ENCODE measurements at places on chromosomes 3 and 15. TPM values are rescaled to one million over a fixed set of nuclear protein-coding genes. Genes with fewer than 3 reads are reported as not detected.

GRCh38 chr3:66744986-66745385 lies 244.2 kb upstream of the LRIG1 start:
- H3K4me3 ChIP-seq, result no peak overlapping the region
- H3K27me3 ChIP-seq, result peaks cover 7% of the 10 kb centered on the region
- H3K4me1 ChIP-seq, result peaks cover 13% of the 10 kb centered on the region
- DNase-seq, result no peak
- H3K27ac ChIP-seq, result no peak overlapping the region

DNA sequence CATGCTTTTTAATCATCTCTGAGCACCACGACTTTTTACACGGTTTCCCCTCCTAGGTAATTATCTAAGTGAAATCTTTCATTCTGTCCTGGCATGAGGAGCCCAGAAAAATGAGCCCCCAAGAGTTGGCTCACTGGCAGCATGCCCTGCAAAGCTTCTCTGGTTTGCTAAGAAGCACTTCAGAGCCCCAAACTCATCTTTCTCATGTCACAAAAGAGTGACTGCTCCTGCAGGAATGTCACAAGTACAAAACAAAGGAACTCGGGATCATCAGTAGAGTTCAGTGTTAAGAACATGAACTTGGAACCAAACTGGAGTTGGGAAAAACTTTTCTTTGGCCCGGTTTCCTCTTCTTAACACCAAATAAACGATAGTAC lies 123.9 kb downstream of the FOXB1 start:
- H3K27me3 ChIP-seq, result peaks cover 15% of the 10 kb centered on the region
- peak overlapping the region; percentile 94 for H3K27ac ChIP-seq
- no peak for DNase-seq

DNA sequence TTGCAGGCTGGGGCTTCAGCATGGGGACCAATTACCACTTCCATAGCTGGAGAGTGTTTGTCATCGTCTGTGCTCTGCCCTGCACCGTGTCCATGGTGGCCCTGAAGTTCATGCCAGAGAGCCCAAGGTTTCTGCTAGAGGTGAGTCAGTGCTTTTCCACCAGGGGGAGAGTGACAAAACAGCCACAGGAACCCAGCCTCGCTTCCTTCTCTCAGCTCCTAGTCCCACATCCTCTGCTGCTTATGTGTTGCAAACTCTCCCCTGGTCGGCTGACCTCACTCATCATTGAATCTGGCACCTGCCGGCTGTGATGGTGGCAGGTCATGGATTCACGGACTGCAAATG lies 158.3 kb downstream of the SV2B start:
- no peaks in the 10 kb centered on the region for H3K36me3 ChIP-seq
- DNase-seq, result no peak
- H3K4me1 ChIP-seq, result no peaks in the 10 kb centered on the region
- H3K27me3 ChIP-seq, result peaks cover 52% of the 10 kb centered on the region

Gene GPR156
- total RNA-seq, result 11.8 TPM

Gene MELTF
- 9.9 TPM for total RNA-seq

Gene INSYN1
- 12.7 TPM for total RNA-seq
